ENCODE measurements at places on chromosomes 5 and 9.

- peaks cover 22% of the 10 kb centered on the region for H3K4me1 ChIP-seq
- peak; percentile 58 for DNase-seq
- peak within 1 kb of the TSS; percentile 56 for H3K27ac ChIP-seq
- no peaks in the 10 kb centered on the region for H3K27me3 ChIP-seq
- no peaks in the 10 kb centered on the region for H3K36me3 ChIP-seq
- H3K4me3 ChIP-seq: peak within 1 kb of the TSS; percentile 82
Observed at GRCh38 chr5:37248970-37249814, at the start of gene CPLANE1. Gene CPLANE1 (minus strand): TSS chr5:37249376. CDS start chr5:37247698, 1,678 bp downstream.

- H3K27me3 ChIP-seq: peaks cover 4% of the 10 kb centered on the region
- H3K4me1 ChIP-seq: no peaks in the 10 kb centered on the region
- no peak for DNase-seq
- H3K27ac ChIP-seq: no peak overlapping the region
- no peaks in the 10 kb centered on the region for H3K36me3 ChIP-seq
- H3K4me3 ChIP-seq: no peak overlapping the region
Observed at GRCh38 chr9:4175846-4176245, 124.0 kb downstream of the GLIS3 start.

DNA sequence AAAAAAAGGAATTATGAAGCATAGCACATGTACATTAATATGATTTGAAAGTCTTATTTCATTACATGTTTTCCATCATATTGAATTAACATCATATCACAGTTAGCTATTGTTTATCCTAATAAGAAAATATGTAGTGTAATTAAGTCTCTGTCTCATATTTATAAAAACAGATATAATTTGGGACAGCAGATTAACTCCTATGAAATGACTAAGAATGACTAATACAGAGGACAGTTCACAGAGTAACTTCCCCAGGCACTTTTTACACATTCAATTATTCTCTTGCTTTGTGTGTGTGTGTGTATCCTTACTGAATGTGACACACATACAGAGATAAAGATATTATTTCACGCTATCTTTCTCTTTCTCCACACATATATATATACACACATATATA, 2400.9 kb upstream of the C9orf72 start:
- DNase-seq: no peak
- no peaks in the 10 kb centered on the region for H3K36me3 ChIP-seq
- H3K27me3 ChIP-seq: no peaks in the 10 kb centered on the region

- H3K27ac ChIP-seq: no peak overlapping the region
- no peak overlapping the region for H3K4me3 ChIP-seq
- H3K27me3 ChIP-seq: no peaks in the 10 kb centered on the region
- no peaks in the 10 kb centered on the region for H3K4me1 ChIP-seq
- no peak for DNase-seq
Observed at GRCh38 chr9:108973895-108974294, 39.4 kb downstream of the CTNNAL1 start.

- no peak overlapping the region for H3K4me3 ChIP-seq
- H3K4me1 ChIP-seq: no peaks in the 10 kb centered on the region
- no peaks in the 10 kb centered on the region for H3K36me3 ChIP-seq
- DNase-seq: no peak
Observed at GRCh38 chr5:10111571-10111970, 138.1 kb downstream of the ATPSCKMT start.

DNA sequence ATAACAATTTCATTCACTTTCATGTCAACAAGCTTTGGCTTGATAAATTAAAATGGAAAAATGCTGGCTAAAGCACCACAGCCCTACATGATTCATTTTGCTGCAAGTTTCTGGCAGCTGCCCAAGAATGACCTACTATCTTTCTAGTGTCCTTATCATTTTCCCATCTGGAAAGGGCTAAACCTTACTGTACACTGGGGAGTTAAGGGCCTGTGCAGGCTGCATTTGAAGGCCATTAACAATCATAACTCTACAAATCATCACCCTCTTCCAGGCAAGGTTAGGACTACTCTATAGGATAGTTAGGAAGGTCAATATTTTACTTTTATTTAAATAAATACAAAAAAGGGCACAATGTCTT, 579.7 kb upstream of the ZNF608 start:
- no peak for DNase-seq
- H3K4me3 ChIP-seq: no peak overlapping the region
- H3K27ac ChIP-seq: no peak overlapping the region
- no peaks in the 10 kb centered on the region for H3K4me1 ChIP-seq

GRCh38 chr9:78210841-78211301, 25.0 kb upstream of the CEP78 start:
- H3K36me3 ChIP-seq: peaks cover 3% of the 10 kb centered on the region
- no peaks in the 10 kb centered on the region for H3K27me3 ChIP-seq
- peak overlapping the region; percentile 63 for H3K27ac ChIP-seq
- H3K4me3 ChIP-seq: no peak overlapping the region

DNA sequence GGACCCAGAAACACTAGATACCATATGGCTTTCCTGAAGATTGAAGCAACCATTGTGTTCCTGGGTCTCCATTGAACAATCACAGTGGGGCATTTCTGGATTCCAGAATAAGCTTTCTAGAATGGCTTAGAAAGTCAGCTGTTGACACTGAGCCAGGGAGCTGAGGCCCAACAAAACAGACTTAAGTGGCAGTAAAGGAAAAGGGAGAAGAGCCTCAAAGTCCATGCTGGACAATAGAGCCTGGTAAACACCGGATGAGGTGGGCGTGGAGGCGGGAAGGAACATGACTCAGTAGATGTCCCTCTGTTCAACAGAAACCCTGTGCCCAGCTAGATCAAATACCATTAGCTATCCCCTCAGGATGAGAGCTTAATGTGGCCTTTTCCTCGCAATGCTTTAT, 14.8 kb downstream of the SPARC start:
- H3K4me1 ChIP-seq: peaks cover 3% of the 10 kb centered on the region
- DNase-seq: no peak
- no peak overlapping the region for H3K27ac ChIP-seq
- H3K27me3 ChIP-seq: peaks cover 7% of the 10 kb centered on the region
- H3K4me3 ChIP-seq: no peak overlapping the region

DNA sequence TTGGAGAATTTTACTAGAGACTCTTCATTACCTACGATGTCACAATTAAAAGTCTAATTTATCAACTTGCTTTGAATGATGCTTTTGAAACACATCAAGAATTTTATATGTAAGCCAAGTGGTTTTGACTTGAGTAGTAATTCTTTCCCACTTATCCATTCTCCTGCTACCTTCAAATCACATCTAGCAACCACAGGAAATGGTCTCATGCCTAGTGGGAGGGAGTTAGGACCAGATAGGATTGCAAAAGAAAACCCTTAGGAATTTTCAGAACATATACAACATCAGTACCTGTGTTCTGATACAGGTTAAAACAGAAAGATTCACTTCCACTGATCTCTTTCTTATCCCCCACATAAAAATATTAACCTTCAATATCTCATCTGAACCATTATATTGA, 260.4 kb downstream of the CWC27 start:
- no peak overlapping the region for H3K4me3 ChIP-seq
- H3K27me3 ChIP-seq: peaks cover 2% of the 10 kb centered on the region
- H3K36me3 ChIP-seq: no peaks in the 10 kb centered on the region
- H3K4me1 ChIP-seq: peaks cover 15% of the 10 kb centered on the region
- no peak overlapping the region for H3K27ac ChIP-seq

GRCh38 chr5:139246394-139246793, 47.1 kb upstream of the MATR3 start:
- peak overlapping the region; percentile 33 for H3K27ac ChIP-seq
- H3K27me3 ChIP-seq: peaks cover 7% of the 10 kb centered on the region
- peak; percentile 62 for DNase-seq
- H3K36me3 ChIP-seq: no peaks in the 10 kb centered on the region

- no peak overlapping the region for H3K4me3 ChIP-seq
- H3K27ac ChIP-seq: no peak overlapping the region
- no peaks in the 10 kb centered on the region for H3K36me3 ChIP-seq
Observed at GRCh38 chr5:99023330-99023729, 94.5 kb upstream of the CHD1 start.

- H3K36me3 ChIP-seq: no peaks in the 10 kb centered on the region
- H3K27ac ChIP-seq: no peak overlapping the region
- no peak overlapping the region for H3K4me3 ChIP-seq
- peaks cover 11% of the 10 kb centered on the region for H3K27me3 ChIP-seq
- H3K4me1 ChIP-seq: no peaks in the 10 kb centered on the region
- DNase-seq: no peak
Observed at GRCh38 chr5:96248131-96248530, 184.9 kb downstream of the PCSK1 start.

DNA sequence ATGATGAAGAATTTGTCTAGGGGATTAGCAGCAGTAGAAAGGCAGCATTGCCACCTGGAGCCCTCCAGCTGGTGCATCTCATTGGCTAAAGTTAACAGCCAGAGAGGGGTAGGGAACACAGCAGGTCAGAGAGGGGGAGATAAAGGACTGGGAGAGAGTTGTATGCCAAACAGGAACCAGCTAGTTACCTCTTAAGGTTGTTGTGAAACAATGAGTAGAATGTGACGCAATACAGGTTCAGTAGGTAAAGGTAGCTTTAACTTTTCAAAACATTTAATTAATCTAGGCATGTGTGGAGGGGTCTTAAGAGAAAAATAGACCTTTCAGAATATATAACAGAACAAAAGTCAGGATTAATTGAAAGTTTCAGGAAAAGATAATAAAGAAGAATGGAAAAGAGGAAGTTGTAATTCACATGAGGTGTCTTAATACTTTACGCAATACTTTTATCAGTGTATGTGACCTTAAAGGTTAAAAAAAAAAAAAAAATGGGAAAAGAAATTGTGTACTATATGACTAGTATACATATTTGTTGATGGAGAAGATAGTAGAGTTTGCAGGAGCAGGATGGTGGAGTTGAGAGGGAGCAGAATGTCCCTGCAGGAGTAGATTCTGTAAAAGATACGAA, 14.3 kb downstream of the FBXO38 start:
- no peak overlapping the region for H3K4me3 ChIP-seq
- no peak overlapping the region for H3K27ac ChIP-seq
- H3K27me3 ChIP-seq: no peaks in the 10 kb centered on the region
- no peak for DNase-seq
- H3K4me1 ChIP-seq: peaks cover 23% of the 10 kb centered on the region

DNA sequence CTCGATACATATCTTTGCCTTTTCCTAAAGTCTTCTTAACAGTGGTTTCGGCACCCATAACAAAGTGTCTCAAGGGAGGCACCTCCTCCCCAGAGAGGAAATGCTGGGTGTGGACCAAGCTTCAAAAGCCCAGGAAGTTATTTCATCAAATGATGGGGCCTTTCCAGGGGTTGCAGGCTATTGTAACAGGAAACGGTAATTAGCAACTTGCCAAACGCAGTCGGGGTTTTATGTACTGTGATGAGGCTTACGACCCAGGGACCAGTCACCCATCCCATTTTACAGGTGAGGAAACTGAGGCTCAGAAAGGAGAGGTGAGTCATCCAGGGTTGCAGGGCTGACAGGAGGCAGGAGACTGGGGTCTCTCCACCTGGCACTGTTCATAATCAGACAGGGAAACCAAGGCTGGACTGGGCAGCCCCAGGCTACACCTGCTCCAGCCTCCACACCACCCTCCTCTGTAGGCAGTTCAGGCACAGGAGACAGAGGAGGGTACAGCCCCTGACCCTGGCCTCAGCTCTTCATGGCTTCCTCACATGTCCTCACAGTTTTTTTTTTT, 30.0 kb upstream of the SUSD3 start:
- DNase-seq: peak; percentile 74
- no peaks in the 10 kb centered on the region for H3K27me3 ChIP-seq
- H3K4me3 ChIP-seq: peak overlapping the region; percentile 72
- peak overlapping the region; percentile 90 for H3K27ac ChIP-seq
- peaks cover 68% of the 10 kb centered on the region for H3K4me1 ChIP-seq
- H3K36me3 ChIP-seq: peaks cover 77% of the 10 kb centered on the region

DNA sequence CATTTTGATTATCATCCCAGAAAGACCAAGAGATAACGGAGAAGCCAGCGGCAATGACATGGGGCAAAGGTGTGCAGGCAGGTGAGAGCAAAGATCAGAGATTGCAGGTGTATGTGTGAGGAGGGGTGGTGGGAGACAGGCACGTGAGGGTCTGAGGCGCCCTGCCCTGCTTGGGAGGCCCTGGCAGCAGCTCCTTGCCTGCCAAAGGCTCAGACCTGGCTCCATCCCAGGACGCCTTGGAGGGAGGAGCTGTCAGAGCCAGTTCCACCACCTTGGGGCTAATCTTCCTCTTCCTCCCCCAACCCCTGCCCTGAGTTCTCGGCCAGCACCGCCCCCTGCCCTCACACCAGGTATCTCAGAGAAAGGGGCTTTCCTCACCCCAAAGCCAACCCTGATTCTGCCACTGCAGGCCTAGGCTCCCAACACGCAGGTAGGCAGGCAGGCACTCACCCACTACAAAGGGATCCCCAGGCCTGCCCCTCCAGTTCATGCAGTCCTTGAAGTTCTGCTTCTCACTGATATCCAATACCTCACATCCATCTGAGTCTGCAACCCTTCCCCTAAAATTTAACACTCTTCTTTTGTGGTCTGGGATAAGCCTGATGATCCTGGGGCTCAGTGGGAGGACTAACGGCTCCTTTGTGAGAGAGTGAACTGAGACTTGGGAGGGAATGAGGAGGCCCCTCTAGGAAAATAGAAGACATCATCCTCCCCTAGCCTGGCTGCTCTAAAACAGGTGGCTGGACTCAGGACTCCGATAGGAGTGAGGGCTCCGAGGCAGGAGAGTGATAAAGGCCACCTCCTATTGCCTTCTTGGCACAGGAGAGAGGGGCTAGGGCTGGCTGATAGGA, 1.8 kb downstream of the AQP3 start:
- peak overlapping the region; percentile 84 for H3K4me3 ChIP-seq
- H3K36me3 ChIP-seq: peaks cover 46% of the 10 kb centered on the region
- no peaks in the 10 kb centered on the region for H3K27me3 ChIP-seq
- peak overlapping the region; percentile 94 for H3K27ac ChIP-seq
- DNase-seq: no peak

DNA sequence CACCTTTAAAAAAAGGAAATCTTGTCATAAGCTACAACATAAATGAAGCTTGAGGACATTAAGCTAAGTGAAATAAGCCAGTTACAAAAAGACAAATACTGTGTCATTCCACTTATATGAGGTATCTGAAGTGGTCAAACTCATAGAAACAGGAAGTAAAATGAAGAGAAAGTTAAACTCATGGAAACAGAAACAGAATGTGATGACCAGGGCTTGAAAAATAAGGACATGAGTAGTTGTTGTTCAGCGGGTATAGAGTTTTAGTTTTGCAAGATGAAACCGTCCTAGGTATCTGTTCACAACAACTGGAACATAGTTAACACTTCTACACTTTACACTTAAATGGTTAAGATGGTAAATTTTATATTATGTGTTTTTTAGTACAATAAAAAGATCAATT, 47.8 kb upstream of the SLC1A3 start:
- H3K27ac ChIP-seq: no peak overlapping the region
- peaks cover 4% of the 10 kb centered on the region for H3K27me3 ChIP-seq
- DNase-seq: no peak
- no peaks in the 10 kb centered on the region for H3K36me3 ChIP-seq
- H3K4me3 ChIP-seq: no peak overlapping the region

Measured in activated CD4-positive, alpha-beta memory T cell treated with anti-CD3 and anti-CD28 coated beads, Interleukin-2, amount 10 ng/mL, durations not matched to agents 7 days and 5 days (primary cell).